A172 (cell line): ENCODE measurements at places on chromosomes 4 and X.

DNA sequence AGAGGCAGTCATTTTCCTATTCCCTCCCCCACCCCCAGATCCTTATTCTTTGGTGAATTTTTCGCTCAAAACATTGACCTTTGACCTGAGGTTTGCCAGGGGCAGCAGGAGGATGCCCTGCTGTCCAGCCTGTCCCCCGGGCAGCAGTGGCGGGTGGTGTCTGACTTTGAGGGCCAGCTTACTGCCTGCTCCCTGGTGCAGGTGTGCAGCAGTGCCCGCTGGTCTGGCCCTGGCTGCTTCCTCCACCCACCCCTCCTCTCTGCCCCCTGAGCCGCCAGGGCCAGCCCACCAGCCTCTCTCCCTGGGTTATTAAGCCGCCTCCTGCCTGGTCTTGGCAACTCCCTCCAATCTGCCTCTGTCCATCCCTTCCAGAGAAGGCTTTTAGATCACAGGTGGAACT is 40.8 kb upstream of the GRPEL1 start:
- DNase-seq, result no peak

DNA sequence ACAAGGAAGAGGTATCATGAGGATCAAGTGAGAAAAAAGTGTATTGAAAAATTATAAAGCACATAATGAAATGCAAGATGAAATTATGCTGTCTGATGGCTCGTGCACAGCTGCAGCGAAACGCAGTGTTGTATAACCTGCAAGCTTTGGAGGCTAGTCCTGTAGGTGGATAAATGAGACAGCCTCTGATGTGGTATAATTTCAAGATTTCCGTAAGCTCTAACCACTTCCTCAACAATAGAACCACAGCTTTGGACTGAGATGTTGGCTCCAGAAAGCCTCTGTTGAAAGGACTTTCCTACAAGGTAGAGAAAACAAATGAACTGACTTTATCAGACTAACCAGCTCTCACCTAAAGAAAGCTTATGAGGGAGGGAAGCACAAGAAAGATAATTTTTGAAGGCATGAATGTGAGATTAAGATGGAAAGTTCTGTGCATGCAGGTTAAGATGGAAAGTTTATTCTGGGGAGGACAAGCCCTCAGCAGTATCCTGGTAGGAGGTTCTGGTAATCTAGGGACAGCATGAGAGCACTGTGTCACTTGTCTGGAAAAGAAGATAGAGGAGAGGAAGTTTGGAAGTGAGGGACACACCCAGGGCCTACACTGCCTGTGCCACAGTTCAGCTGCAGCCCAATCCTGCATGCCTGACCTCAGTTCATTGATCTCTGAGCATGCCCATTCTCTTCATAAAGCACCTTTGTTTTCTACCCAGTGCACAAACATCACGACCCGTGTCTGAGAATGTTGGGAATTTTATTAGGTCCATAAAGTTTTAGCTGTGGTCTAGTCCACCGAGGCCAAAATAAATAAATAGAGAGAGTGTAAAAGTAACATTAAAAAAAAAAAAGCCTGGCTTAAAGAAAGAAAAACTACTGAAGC is 161.5 kb upstream of the SFRP2 start:
- DNase-seq, result peak; percentile 14

- peak; percentile 46 for DNase-seq
Observed at GRCh38 chr4:147550626-147551246, 66.5 kb upstream of the TMEM184C start.

GRCh38 chr4:73948990-73949706 is 32.7 kb downstream of the PF4 start:
- DNase-seq, result no peak

GRCh38 chr4:48041535-48042137 is 25.1 kb downstream of the NIPAL1 start:
- no peak for DNase-seq
